Right ventricle myocardium inferior (tissue), 1 donor: ENCODE measurements at places on chromosomes 3 and 15. TPM values are rescaled to one million over a fixed set of nuclear protein-coding genes. Genes with fewer than 3 reads are reported as not detected.

DYNLT2B gene
- 2.9 TPM for total RNA-seq

PLXNB1 gene
- 45.4 TPM for total RNA-seq

EPHA6 gene
- total RNA-seq, result 0.62 TPM

PAQR9 gene
- total RNA-seq, result 13.7 TPM

CFAP100 gene
- total RNA-seq, result not detected

ITIH1 gene
- not detected for total RNA-seq

MYL3 gene
- total RNA-seq, result 11,437 TPM

DNA sequence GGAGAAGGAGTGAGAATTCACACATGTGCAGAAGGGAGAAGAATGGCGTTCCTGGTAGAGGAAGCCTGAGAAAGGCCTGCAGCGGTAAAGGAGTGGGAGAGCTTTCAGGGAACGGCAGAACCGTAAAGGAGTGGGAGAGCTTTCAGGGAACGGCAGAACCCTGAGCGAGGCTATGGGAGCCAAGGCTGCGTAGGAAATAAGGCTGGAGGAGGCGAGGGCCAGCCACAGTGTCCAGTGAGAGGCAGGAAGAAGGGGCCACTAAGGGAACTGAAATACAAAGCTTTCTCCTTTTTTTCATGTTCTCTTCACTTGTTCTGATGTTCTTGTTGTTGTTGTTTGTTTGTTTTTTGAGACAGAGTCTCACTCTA is 41.6 kb downstream of the GOLGA6L10 start:
- DNase-seq, result no peak

GRCh38 chr15:62057341-62057980 is 2.8 kb downstream of the VPS13C start:
- no peak for DNase-seq

DNA sequence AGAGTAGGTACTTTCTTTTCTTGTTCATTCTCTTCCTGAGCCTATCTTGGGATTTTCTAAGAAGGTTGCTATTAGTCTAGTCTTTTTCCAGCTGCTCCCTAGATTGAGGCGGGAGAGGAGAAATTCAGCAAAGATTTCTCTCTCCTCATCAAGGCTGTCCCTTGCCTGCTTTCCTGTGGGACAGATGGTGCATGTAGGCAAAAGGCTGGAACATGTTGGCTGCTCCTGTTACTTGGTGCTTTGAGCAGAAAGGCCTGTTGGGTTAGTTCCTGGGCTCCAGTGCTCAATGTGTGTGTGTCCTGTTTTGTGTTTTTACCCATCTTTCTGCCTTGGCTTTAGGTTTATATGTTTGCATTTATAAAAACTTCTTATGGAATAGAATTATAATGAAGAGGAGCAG is 9.1 kb upstream of the SNRPN start:
- DNase-seq, result no peak

- DNase-seq, result no peak
Measured at GRCh38 chr3:45180051-45180450, 33.9 kb upstream of the CDCP1 start.

DNA sequence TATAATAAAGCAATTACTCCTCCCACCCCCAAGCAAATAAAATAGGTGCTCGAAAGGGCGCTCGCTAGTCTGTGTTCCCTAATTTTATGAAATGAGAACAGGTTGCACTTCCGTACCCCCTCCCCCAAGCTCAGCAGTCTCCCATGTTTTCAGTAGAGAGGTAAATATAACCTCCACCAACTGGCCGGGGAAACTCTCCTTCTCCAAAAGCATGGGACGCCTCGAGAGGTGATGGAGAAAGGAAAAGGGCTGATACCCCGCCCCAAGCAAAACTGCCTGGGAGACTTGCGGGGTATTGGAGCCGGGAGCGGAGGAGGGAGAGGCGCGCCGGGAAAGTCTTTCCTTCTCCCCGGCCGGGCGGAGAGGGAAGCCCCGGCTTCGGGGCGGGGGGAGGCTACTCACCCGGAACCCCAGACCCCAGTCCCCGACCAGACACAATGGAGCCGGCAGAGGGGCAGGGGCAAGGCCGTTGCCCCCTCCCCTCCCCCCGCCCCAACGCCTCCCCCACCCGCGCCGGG is 605 bp downstream of the DCUN1D1 start:
- DNase-seq, result peak; percentile 66

DNA sequence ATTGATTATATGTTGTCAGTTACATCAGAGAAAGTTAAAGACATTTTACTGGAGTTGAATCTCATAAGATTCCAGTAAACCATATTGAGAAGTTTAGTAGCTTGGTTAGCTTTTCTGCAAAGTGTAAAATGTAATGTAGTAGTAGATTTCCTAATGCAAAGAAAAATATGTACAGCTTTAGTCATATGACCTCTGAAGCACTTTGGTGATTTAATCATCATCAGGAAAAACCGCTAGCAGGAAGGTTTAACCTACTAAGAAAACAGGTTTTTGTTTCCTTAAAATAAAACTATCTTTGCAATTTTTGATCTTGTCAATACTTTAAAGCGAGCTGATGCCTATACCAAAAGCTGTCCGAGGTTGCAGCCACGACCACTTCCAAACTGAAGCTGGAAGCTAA is 364.6 kb upstream of the ZNF385D start:
- DNase-seq, result no peak

DNA sequence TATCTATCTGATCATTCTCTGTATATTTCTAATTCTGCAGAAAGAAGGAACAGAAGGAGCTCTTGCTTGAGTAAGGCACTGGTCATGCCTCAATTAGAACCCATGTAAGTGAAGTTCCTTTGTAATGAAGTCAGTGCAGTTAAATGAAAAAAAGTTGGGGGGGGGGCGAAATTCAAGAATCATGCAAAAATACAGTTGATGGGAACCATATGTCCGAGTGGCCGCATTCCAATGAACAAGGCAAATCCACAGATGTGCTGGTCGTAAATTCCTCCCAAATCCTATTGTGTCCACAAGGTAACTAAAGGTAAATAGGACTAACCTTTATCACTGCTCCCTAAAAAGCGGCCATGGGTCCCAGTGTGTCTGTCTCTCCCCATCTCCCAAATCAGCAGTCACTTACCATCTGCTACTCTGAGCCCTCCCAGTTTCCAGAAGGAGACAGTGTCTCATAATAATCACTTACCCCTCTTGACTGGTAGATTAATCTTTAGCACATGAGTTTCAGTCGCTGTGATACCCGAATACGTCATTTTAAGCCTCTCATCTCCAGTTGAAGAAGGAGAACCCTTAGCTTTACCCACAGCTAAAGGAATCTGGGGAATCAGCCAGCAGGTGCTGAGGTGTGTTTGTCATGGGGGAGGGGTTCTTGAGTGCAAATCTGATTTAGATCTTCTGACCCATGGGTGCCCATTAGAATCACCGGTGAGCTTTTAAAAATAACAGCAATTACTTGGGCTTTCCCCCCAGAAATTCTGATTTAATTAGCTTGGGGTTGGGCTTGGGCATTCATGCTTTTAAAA is 56.3 kb upstream of the EPHB3 start:
- no peak for DNase-seq

DNA sequence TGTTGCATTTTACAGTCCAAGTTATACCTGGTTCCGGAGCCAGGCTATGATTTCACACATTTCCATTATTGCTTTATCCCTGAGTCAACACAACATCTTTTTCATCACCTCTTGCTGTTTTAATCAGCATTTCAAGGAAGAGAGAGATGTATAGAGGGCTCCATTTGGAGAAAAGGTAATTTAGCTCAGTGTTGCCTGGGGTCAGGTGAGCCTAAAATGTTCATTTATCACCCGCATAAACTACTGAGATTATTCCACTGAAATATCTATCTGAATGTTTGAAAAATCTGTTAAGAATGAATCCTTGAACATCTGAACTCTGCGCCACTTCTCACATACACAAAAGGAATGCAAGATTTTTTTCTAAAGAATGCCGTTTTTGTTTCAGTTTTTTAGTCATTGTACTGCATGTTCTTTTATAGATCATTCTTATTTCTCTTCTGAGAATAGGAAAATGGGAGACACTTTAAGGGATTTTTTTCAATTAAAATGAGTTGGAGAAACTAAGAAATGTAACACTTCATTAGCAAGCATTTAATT is 51.5 kb upstream of the AGTR1 start:
- DNase-seq, result no peak

DNA sequence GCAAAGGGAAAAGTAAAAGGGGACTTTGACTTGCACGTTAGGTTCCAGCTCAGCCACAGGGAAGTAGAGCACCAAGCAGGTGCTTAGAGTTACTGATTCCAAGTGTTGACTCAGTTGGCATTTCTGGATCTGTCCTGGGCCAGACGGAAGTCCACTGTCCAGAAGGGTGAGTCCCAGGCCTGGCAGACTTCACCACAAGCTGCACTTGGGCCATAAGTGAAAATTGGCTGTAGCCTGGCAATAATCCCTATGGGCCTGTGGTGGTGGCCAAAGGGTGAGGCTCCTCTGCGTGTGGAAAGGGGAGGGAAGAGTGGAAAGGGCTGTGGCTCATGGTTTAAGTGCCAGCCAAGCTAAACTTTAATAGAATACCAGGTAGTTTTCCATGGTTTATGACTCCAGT is 121.5 kb downstream of the DTWD1 start:
- DNase-seq, result no peak

DNA sequence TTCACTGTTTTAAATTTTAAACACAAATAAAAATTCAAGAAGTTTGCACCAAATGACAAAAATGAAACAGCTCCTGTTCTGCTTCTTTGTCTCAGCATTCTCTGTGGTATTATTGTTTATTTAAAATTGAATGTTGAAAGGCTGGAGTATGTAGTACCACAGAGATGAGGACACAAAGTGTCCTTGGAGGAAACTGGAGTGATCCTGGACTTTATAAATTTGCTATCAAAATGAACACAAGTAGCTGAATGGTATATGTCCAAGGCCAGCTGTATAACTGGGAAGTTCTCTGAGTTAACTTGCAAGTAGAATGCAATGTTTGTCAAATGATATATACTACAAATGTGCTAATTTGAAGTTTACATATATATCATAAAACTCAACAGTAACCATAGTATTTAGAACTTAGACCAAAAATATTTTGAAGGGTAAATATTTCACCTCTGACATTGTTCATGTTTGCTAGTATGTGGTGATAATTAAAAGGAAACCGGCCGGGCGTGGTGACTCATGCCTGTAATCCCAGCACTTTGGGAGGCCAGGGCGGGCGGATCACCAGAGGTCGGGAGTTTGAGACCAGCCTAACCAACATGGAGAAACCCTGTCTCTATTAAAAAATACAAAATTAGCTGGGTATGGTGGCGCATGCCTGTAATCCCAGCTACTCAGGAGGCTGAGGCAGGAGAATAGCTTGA is 12.3 kb downstream of the BTLA start:
- no peak for DNase-seq

DNA sequence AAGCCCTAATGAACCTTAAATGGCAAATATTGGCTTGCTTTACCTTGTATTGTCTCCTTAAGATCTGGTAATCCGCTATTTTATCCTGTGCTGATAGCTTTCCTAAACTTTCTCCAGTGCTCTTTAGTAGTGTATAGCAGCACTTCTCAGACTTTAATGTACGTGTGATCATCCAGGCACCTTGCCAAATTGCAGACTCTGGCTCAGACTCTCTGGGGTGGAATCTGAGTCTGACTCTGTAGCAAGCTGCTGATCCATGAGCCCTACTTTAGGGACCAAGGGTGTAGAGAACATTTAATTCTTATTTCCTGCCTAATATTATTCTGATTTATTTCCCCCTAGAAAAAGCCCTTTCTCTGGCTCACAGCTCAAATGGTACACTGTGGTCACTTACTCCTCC is 518.8 kb upstream of the ZNF385D start:
- no peak for DNase-seq

DNA sequence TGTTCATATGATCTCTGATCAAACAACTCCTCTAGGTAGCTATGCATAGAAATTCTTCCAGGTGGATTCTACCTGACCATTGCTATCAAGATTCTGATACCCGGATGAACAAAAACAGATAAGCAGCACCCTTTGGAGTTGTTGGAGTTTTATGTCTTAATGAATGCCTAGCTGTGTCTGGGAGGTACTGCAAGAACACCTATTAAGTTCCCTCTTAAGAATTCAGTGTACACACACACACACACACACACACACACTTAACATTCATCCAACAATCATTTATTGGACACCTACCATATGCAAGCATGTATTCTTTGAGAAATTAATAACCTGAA is 58.1 kb upstream of the FNDC3B start:
- DNase-seq, result no peak

GRCh38 chr3:52494886-52495495 is at the start of gene STAB1:
Gene STAB1, plus strand, starts transcription at chr3:52495338. Its CDS starts 76 bp downstream, at chr3:52495414.
- peak; percentile 80 for DNase-seq

DNA sequence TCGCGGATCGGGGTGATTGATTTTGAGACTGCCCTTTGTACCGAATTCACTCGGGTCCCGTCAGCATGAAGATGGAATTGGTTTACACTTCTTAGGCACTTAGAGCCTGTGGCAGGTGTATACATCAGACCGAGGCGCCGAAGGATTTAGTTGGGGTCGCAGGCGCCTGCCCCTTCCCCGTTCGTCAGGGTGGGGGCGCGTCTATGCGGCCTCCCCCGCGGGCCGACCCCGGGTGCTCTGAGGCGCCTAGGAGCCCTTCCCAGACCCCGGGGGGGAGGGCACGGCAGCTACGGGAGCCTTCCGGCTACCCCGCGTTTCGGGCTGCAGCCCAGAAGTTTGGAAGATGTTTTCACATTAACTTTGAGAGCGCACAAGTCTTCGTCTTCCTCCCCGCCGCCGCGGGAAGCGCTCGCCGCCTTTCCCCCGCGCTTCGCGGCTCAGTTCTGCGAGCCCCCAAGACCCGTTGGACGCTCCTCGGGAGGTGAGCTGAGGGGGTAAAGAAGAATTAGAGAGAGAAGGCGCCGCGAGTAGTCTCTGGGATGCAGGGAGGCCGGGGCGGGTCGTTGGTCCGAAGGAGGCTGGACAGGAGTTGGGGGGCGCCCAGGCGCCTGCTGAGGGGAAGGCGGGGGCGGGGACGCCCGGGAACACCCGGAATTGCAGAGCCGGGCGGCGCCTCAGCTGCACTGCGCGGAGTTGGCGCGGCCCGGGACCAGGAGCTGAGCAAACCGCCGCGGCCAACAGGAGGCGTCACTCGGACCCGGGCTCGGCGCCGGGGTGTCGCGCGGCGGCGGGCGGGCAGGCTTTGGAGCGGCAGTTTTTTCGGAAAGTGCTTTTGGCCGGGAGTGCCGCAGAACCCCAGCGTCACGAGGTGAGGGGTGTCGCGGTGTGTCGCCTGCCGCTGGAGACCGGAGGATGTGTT is 780 bp downstream of the TIPARP start:
- DNase-seq, result peak; percentile 89

DNA sequence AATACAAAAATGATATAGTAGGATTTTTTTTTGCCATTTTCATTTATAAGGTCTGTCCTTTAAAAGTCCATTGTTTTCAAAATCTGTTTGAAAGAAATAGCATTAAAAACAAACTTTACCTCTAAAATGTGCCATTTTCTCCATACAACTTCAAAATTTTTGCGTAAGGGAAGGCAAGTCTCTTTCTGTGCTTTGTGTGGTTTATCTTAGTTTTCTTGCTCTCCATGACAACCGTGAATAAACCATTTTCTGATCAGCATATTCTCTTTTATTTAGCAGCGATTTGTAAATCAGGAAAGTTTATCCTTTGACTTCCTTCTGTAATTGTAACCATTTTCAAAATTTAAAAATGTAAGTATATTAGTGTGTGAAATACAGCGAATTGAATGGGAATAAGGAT is 147.9 kb upstream of the CGNL1 start:
- DNase-seq, result no peak

GRCh38 chr15:101246391-101246790 is 5.5 kb downstream of the CHSY1 start:
- DNase-seq, result no peak
